ENCODE measurements at places on chromosomes 5 and 9. TPM values are rescaled to one million over a fixed set of nuclear protein-coding genes. Genes with fewer than 3 reads are reported as not detected.

AGXT2 gene
- not detected for total RNA-seq

RNF224 gene
- not detected for total RNA-seq

EPB41L4A gene
- 2.5 TPM for total RNA-seq

DNA sequence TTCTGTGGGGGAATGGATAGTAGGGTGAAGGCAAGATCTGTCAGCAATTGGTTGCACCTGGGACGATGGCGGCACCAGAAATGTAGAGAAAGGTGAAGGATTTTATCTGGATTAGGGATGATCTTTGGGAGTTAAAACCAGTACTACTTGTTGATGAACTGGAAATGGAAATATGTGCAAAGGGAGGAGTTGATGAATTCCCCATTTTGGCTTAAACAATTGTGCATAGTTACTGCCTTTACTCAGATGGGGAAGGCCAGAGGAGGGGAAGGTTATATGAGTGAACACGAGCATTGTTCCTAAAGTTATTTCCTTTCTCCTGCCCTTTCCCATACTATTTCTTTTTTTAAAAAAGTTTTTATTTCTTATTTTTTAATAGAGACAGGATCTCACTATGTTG, 19.1 kb downstream of the NNT start:
- no peak for DNase-seq

- no peak for DNase-seq
These were observed 395.1 kb upstream of the CCNH start for GRCh38 chr5:87807783-87808182.

GRCh38 chr9:128459011-128459410, 3.2 kb downstream of the ODF2 start:
- DNase-seq = no peak

- DNase-seq = no peak
These were observed 12.4 kb downstream of the GZMK start for GRCh38 chr5:55036477-55036876.

- peak; percentile 14 for DNase-seq
These were observed 24.8 kb upstream of the RLN1 start for GRCh38 chr9:5364294-5365024.

DNA sequence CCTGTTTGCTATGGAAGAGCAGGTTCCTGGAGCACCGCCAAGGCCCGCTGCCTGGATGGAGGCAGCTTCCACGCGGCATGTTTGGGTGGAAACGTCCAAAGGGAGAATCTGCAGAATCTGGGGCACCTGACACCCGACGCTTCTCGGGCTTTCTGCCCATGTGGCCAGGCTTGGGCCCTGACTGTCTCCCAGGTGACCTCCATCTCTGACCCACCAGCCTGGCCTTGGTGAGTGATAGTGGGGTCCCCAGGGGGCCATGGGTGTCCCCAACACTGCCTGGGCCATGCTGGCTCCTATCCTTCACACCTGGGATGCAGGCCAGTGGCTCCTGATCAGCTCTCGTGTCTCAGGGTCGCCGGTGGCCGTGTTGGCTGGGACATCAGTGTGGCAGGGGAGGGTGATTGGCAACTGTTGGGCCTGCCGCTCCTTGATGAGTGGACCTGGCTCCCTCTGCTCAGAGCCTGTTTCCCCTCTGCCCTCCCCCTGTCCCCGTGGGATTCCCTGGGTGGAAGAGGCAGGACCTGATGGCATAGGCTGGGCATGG, 34.0 kb downstream of the GLT6D1 start:
- DNase-seq = no peak

GRCh38 chr9:136257381-136258298, 12.0 kb upstream of the QSOX2 start:
- DNase-seq = no peak
